ENCODE measurements at places on chromosomes 1 and 21.

GRCh38 chr1:240092301-240093119 lies 827 bp downstream of the FMN2 start:
- no peak for DNase-seq

DNA sequence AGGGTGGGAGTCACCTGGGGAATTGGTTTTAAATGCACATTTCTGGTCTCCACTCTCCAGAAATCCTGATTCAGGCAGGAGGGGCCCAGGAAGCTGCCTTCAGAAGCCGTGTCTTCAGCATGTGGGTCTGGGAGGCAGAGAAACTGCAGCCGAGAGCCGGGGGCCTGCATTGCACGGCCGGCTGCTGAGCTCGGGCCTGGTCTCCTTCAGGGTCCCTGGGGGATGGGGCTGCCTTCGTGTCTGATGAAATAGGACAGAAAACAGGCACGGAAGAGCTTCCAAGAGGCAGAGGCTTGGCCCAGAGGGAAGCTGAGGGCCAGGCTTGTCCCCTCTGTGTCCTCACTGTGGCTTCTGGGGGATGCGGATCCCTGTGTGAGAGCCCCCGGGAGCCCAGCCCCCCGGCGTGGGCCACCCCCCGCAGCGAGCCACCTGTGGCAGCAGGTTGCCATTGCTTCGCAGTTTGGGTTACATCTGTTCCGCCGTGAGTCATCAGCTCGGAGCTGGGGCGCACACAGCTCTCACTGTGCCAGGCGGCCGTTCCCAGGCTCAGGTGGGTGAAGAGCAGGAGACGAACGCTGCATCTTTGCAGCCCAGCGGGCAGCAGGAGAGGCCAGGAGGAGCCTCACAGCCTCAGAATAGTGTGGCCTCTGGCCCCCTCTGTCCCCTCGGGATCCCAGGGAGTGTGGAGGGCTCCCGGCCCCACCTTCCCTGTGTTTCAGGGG lies 72.4 kb downstream of the AJAP1 start:
- DNase-seq, result no peak

DNA sequence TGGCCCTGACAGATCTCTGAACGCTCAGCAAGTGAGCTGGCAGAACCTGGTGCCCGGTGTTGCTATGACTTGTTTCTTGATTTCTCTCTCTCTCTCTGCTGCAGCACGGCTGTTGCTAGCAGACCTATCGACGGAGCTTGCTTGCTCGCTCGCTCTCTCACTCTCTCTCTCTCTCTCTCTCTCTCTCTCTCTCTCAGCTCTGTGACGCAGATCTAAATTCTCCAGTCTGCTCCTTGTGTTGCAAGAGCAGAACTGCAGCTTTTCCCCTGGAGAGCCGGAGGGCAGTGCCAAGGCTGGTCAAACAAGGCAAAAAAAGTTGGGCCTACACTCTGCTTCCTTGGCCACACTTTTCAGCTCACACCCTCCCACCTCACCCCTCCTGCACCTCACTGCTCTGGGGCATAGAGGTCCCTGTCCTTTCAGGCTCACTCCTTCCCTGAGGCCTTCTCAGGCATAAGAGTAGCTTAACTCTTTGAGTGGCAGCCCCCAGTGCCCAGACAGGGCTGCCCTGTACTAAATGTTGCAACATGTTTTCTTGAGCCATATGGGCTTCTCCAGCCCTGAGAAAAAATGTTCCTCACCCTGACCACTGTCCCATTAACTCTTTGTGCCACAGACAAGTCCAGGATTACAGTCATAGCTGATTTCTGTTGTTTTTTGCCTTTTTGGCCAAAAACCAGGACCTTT lies 72.2 kb downstream of the CD46 start:
- peak; percentile 98 for DNase-seq

DNA sequence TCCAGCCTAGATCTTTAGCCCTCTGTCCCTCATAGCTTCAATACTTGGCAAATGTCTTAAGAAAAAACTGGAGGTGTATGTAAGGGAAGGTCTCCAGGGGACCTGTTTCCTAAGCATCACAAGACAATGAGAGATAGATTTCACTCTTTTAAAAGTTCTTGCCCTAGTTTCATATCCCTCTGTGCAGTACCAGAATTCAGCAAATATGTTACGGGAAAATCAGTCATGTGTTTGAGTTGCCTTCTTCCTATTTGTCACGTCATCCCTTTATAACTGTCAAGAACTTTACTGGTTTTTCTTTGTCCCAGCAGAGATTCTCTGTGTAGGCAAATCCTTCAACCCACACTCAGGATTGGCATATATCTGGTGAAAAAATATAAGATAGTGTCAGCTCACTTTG lies 32.3 kb downstream of the DNASE2B start:
- no peak for DNase-seq

DNA sequence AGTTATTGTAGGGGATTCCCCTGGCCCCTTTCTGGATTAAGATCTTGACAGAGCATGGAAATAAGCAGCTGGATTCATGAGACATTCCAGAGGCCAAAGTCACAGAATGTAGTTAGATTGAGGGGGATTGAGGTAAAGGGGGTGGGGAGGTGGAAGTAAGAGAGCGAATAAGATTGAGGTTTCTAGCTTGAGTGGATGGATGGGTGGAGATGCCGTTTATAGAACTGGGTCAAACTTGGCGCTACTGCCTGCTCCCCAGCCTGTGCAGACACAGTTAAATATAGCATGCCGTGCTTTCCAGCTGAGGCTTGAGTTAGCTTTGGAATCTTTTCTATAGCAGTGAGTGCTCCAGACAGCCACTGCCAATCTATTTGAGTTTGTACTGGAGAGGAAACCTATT lies 85.7 kb downstream of the DYRK1A start:
- peak; percentile 22 for DNase-seq

GRCh38 chr1:97685360-97685759 lies 235.5 kb downstream of the DPYD start:
- no peak for DNase-seq

DNA sequence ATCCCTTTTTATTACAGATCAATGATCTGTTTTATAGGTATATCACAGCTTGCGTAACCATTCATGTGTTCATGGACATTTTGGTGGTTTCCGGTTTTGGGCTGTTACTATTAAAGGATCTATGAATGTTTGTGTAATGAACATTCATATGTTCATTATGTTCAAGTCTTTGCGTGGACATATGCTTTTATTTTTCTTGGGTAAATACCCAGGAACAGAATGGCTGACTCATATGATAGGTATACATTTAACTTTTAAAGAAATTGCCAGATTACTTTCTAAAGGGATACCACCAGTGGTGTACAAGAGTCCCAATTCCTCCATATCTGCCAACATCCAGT lies 73.7 kb downstream of the SPATA46 start:
- no peak for DNase-seq

- DNase-seq, result no peak
Observed at GRCh38 chr21:41786509-41786987, 19.7 kb upstream of the RIPK4 start.

- no peak for DNase-seq
Observed at GRCh38 chr1:182869241-182869666, 30.1 kb downstream of the DHX9 start.

- no peak for DNase-seq
Observed at GRCh38 chr1:14340002-14340785, 258.3 kb upstream of the KAZN start.

DNA sequence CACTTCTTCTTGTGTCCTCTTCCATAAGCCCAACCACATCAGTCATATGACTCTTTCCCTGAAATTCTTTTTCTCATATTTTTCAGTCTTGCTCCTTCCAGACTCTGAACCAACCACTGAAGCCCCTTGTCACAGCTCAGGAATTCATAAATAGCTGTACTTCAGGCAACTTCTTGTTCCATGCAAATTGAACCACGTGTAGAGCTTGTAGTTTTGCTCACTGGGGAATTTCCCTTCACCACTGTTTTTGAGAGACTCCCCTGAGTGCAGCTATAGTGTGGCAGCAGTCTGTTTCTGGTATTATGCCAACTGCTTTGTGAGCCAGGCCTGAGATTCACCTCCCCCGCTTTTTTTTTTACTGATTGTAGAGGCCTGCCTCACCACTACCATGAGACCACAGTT lies 150.3 kb upstream of the SPAG17 start:
- no peak for DNase-seq

GRCh38 chr1:1631782-1632420 lies at the start of gene MMP23B:
MMP23B (plus strand) TSS chr1:1632173; CDS start chr1:1632219, 46 bp downstream.
- no peak for DNase-seq

- DNase-seq, result peak; percentile 46
Observed at GRCh38 chr1:42891465-42892138, 45.2 kb downstream of the ZNF691 start.

DNA sequence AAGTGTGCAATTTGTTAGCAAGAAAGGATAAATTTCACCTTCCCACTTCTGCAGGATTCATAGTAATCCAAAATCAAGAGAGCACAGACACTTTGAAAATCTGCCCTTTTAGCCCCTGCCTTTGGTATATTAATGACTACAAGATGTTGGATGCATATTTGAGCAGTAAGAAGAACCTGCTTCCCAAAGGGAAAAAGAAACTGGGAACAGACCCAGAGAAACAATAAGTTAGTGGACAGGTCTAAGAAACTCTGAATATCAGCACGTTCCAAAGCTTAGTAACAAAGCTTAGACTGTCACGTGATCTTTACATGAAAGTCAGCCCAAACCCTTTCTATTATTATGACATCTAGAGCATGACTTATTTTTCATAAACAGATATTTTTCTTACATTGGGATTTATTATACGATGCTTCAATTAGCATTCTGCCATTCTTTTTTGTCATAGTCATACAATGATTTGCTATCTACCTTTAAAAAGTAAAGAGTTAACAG lies 390.9 kb upstream of the ADGRL2 start:
- no peak for DNase-seq

DNA sequence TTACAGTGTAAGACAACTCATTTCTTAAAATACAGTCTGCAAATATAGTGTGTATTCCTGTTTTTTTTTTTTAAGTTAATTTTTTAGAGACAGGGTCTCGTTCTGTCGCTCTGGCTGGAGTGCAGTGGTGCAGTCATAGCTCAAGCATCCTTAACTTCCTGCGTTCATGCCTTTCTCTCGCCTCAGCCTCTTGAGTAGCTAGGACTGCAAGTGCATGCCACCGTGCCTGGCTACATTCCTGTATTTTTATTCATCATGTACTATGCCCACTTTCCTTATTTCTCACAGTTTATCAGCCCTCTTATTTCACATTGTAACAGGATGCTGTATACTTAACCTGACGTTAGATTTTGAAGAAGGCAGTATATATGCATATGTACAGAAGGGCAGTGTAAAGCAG lies 26.7 kb downstream of the MIER1 start:
- no peak for DNase-seq

GRCh38 chr1:212217633-212218032 lies 67.6 kb upstream of the PPP2R5A start:
- DNase-seq, result no peak

DNA sequence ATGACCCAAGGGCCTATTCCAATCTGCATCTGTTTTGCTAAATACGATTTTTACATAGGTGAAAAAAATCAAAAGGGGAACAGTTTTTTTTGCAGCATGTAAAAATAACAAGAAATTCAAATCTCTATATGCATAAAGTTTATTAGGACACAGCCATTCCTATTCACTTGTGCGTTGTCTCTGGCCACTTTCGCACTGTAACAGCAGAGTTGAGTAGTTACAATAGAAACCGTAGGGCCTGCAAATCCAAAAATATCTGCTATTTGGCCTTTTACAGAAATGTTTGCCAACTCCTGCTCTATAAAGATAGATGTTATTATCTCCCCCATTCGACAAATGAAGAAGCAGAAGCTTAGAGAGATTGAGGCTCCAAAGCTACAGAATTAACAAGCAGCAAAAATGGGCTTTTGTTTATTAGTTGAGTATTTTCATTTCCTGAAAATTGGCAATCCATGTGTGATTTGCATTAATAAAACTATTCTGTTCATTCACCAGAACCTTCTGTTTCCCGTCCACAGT lies 5.5 kb downstream of the DYNLT5 start:
- DNase-seq, result no peak

GRCh38 chr1:18668046-18668445 lies 37.4 kb downstream of the PAX7 start:
- DNase-seq, result no peak

- DNase-seq, result no peak
Observed at GRCh38 chr1:168835176-168835575, 106.2 kb upstream of the DPT start.

GRCh38 chr1:45942411-45942810 lies 139.0 kb downstream of the MAST2 start:
- DNase-seq, result no peak

DNA sequence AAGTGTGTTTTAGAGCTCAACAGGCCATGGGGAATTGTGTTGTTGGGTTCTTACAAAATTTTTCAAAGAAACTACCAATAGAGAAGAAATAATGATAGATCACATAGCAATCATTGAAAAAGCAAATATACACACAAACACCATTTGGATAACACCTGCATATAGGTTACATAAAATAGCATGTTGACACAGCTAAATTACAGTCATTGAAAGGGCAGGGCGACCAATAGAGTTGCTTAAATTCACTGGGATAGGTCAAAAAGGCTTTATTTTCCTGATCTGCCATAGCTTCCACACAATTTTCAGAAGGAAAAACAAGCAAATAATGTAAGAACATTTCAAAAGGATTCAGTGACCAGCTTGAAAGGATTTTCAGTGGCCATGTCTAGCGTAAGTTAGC lies 57.9 kb upstream of the FGGY start:
- DNase-seq, result no peak

All from pons (tissue), 1 donor.